Body of pancreas (tissue), 4 donors: ENCODE measurements at places on chromosomes 4 and X.

GRCh38 chr4:152248347-152248746 lies 287.5 kb downstream of the FBXW7 start:
- no peak for DNase-seq

DNA sequence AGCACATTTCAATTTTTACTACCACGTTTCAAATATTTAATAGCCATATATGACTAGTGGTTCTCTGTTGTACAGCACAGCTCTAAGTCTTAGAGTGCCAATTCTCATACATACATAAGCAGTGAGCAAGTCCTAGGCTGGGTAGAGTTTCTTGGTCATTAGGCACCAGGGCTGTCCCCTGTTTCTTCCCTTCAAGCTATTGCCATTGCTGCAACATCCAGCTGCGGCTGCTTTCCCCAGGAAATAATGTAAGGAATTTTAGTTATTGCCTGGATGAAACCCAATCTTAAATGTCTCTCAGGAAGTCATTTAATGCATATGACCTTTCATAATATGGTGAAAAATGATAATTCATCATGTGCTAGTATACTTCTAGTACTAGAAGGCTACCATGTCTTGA lies 74.1 kb upstream of the PPP3CA start:
- DNase-seq: no peak

DNA sequence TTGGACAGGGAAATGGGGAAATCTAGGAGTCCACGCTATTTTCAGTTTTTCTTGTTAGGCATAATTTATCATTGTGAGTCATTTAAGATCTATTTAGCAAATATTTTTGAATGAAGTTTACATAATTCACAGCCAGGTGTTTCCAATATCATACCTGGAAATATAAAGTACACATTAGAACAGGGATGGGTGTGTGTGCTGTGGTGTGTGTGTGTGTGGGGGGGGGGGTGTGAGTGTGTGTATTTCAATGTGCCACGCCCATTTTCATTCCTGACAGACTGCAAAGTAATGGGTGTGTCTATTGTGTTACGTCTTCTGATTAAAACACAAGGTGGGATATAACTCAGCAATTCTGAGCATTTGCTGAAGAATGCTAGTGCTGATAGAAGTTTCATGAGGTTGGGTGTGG lies 33.2 kb downstream of the ARHGAP10 start:
- DNase-seq: no peak

GRCh38 chr4:183885205-183885720 lies 19.8 kb upstream of the STOX2 start:
- no peak for DNase-seq

DNA sequence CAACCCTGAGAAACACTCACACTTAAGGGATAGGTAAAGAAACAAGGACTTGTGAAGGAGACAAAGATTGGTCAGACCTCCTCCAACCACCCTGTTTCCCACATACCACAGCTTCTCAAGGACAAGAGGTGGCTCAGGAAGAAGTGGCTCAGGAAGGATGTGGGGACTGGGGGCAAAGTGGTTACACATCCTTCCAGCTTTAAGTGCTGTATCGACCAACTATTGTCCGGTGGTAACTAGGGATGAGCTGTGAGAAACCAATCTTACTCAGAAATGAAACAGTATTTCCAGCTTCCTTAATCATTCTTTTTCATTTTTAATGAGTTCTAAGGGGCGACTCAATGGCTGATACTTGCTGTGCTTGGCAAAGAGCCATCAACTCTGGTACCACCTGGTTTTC lies 8.5 kb upstream of the LHFPL1 start:
- no peak for DNase-seq

DNA sequence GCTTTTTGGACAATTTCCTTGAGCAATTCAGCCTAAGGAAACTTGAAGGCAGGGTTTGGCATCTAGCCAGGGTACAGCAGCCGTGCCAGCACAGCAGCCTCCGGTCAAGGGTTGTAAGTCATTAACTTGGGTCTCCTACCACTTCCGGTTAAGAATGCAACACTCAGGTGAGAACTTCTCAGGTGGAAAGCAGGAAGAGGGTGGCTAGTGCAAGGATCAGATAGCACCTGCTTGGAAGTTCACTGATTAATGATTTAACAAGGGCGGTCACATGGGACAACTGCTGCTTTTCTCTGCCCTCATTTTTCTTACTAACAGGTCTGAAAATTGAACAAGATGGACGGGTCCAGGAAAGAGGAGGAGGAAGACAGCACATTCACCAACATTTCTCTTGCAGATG lies 30.1 kb upstream of the SCOC start:
- peak; percentile 93 for DNase-seq

- no peak for DNase-seq
Observed at GRCh38 chr4:133799717-133800315, 401.8 kb downstream of the PABPC4L start.
